ENCODE measurements at places on chromosomes 2 and 18. TPM values are rescaled to one million over a fixed set of nuclear protein-coding genes. Genes with fewer than 3 reads are reported as not detected.

DNA sequence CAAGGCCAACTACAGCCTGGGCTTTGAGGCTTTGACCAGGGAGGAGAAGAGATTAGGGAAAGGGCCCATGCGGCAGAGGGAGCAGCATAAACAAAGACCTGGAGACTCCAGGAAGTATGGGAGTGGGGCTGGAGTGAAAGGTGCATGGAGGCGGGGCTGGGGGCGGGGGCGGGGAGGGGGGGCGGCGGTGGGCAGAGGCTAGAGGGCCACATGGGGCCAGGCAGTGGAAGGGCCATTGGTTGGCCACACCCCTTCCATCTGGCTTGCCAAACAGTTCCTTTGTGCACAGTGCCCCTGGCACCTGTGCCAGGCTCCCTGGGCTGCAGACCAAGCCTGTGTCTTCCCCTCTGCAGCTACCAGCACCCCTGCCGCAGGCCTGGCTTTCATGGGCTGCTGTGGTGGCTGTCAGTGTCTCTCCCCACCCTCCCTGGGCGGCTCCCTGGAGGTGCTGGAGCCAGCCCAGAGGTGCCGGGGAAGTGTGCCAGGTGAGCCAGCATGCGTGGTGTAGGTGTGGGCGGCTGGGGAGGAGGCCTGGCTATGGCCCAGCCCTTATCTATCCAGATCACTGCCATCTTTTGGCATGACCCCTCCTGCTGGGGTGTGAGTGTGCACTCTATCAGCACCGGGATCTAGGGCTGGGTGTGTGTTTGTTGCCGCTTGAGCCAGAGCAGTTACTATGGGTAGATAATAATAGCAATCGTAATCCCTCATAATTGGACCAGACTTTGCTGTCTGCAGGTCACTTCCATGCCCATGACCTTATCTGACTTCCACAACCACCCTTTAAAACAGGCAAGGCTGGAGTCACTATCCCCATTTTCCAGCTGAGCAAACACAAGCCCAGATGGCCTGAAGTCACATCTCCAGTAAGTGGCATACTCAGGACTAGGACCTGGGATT is 30.5 kb downstream of the DNMT3A start:
- peak overlapping the region; percentile 69 for H3K27ac ChIP-seq
- H3K27me3 ChIP-seq = no peaks in the 10 kb centered on the region
- peaks cover 20% of the 10 kb centered on the region for H3K36me3 ChIP-seq
- no peak for DNase-seq
- peaks cover 56% of the 10 kb centered on the region for H3K4me1 ChIP-seq

ZNF385B gene
- not detected for total RNA-seq

CCDC148 gene
- total RNA-seq = not detected

KCTD1 gene
- 4.1 TPM for total RNA-seq

DNA sequence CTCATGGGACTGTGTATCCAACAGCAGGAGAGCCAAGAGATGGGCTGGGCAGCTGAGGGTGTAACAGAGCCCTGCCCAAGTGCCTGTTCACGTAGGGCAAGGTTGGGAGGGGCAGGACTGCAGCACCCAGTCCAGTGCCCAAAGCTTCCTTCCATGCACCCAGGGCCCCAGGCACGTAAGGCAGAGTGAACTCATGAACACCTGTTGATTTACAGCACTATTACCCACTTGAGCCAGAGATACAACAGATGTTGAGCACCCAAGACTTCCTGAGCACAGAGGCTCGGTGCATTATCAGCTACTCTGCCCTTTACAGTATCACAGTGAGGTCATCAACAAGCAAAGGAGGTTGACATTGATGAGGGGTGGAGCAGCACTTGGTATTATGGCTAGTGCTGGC is 50.2 kb upstream of the FHL2 start:
- H3K27me3 ChIP-seq = peaks cover 28% of the 10 kb centered on the region
- DNase-seq = no peak
- H3K4me3 ChIP-seq = no peak overlapping the region
- H3K27ac ChIP-seq = no peak overlapping the region
- H3K36me3 ChIP-seq = no peaks in the 10 kb centered on the region

DNA sequence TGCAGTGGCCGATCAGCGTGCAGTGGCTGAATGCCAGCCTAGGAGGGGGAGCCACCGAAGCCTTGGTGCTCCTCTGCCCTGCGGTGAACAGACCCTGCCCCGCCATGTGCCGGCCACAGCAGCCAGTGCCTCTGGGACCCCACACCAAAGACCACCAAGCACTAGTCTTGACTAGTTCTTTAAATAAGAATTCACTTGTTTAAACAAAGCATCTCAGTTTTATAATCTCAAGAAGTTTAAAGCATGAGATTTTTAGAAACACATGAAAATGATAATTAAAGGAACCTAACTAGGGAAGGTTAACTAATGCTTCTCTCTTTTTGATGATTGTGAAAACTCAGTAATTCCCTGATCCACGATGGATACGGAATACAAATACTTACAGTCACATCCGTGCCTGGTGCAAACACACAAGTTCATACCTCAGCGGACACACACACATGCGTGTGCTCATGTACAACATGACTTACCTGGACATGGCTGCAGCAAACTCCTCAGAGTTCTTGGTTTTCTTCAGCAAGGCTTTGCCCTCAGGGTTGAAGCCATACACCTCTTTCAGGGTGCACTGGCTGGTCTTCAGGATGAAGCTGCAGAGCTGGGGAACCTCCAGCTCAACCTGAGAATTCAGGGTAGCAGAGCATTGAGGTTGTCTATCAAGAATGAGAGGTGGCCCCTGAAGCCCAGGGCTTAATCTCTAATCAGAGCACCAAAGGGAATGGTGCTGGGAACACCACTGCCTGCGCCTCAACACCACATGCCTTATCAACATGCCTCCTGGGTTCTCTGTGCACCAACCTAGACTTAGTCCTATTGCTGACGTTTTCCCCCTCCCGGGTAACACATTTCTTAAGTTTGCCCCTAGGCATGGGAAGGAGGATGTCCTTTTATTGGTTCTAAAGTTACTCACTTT is 3.1 kb downstream of the APOB start:
- peaks cover 3% of the 10 kb centered on the region for H3K4me1 ChIP-seq
- H3K4me3 ChIP-seq = no peak overlapping the region
- H3K27me3 ChIP-seq = peaks cover 26% of the 10 kb centered on the region

DNA sequence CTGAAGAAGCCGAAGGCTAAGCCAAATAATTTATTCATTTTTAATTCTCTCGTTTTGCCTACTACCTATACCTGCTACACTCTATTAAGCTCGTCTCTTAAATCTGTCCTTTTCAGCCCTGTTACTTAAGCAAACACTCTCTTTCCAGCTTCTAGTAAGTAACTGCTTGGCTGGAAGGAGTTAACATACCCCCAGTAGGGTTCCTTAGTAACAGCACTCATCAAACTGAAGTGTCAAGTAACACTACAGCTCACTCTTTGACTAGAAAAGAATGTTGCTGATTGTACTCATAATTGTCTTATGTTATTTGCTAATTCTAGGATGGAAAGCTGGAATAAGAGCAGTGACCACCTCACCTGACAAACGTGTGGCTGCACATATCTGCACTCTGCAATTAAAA is 120.0 kb upstream of the SCN7A start:
- peaks cover 3% of the 10 kb centered on the region for H3K4me1 ChIP-seq
- no peaks in the 10 kb centered on the region for H3K36me3 ChIP-seq
- H3K27ac ChIP-seq = no peak overlapping the region
- no peak for DNase-seq
- H3K4me3 ChIP-seq = no peak overlapping the region
- H3K27me3 ChIP-seq = peaks cover 17% of the 10 kb centered on the region

CELF4 gene
- total RNA-seq = not detected

- H3K27ac ChIP-seq = no peak overlapping the region
- no peaks in the 10 kb centered on the region for H3K4me1 ChIP-seq
- H3K4me3 ChIP-seq = no peak overlapping the region
- no peak for DNase-seq
These were observed 342.9 kb downstream of the INSIG2 start for GRCh38 chr2:118431165-118431517.

DNA sequence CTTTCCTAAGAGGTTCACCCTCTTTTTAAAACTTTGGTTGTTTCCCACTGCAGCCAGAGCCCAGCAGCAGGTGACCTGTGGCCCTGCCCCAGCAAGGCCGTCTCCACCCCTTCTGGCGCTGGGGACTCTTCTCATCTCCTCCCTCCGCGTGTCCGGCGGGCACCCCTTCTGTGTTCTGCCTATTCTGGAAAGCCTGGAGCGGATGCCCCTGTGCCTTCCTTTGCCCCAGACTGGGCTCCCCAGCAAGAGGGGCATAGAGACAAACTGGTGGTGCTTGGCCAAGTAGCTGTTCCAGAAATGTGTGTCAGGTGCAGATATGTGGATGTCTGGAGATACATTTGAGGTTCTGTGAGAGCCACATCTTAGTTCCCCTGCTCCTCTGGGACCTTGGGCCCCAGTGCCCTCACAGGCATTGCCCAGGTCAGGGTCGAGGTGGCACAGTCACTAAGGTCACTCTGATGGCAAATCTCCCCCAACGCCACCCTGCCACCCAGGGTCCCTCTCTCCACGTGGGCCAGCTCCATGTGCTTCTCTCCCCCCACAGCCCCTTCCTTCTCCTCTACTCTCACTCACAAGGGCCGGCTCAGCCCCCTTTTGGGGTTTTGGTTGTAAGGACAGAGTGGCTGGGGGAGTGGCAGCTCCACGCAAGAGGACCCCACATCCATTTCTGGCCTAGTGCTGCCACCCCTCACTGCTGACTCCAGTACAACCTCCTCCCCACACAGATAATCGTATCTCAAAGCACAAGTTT is 35.5 kb upstream of the TAF1B start:
- DNase-seq = no peak
- H3K4me1 ChIP-seq = no peaks in the 10 kb centered on the region
- no peaks in the 10 kb centered on the region for H3K36me3 ChIP-seq
- H3K27ac ChIP-seq = no peak overlapping the region

DNA sequence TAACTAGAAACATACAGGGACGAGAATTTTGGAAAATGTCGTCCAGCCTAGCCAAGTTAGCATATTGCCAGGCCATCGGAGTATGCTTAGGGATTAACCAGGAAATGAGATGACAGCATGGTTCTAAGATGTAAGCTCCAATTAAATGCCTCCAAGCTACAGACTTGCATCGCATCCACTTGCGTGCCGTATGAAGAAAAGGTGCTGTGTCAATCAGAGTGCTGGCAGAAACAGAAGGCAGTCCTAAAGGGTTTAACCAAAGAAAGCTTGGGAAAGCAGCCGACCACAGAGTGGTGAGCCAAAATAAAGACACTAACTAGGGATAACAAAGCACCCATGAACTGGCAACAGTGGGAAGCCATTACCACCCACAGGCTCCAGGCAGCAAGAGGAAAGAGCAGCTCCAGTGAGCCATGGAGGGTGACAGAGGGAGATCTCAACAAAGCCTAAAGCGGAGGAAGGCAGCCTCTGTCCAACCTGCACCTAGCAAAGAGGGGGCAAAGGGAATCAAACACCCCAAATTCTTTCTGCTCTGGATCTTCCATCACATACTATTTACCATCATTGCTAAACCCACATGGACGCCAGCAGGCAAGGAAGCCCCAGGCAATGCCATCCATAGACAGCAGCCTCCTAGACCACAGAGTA is 27.6 kb upstream of the SOCS6 start:
- H3K27ac ChIP-seq = no peak overlapping the region
- H3K27me3 ChIP-seq = peaks cover 5% of the 10 kb centered on the region
- H3K4me1 ChIP-seq = no peaks in the 10 kb centered on the region
- no peak overlapping the region for H3K4me3 ChIP-seq
- no peaks in the 10 kb centered on the region for H3K36me3 ChIP-seq

KLHL41 gene
- not detected for total RNA-seq

DNA sequence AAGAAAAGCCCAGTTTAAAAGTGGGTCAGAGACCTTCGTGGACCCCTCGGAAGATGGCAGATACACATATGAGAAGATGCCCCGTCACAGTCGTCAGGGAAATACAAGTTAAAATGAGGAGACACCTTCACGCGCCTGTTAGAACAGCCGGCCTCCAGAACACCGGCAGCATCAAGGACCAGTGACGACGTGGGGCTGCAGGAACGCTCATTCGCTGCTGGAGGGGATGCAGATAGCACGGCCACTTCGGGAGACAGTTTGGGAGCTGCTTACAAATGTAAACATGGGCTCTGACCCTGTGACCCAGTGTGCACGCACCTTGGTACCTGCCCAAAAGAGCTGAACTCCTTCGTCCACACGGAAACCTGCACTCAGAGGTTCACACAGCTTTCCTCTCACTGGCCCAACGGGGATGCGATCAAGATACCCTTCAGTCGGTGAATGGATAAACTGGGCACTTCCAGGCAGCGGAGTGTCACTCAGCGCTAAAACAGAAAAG is 83.7 kb upstream of the CTDP1 start:
- H3K27me3 ChIP-seq = peaks cover 30% of the 10 kb centered on the region
- H3K36me3 ChIP-seq = peaks cover 2% of the 10 kb centered on the region
- DNase-seq = no peak
- H3K4me1 ChIP-seq = peaks cover 1% of the 10 kb centered on the region
- H3K4me3 ChIP-seq = no peak overlapping the region

GRCh38 chr2:21019678-21020021 is 24.2 kb downstream of the APOB start:
- no peak for DNase-seq
- peaks cover 3% of the 10 kb centered on the region for H3K27me3 ChIP-seq
- no peak overlapping the region for H3K4me3 ChIP-seq
- no peaks in the 10 kb centered on the region for H3K36me3 ChIP-seq
- H3K27ac ChIP-seq = no peak overlapping the region

DNA sequence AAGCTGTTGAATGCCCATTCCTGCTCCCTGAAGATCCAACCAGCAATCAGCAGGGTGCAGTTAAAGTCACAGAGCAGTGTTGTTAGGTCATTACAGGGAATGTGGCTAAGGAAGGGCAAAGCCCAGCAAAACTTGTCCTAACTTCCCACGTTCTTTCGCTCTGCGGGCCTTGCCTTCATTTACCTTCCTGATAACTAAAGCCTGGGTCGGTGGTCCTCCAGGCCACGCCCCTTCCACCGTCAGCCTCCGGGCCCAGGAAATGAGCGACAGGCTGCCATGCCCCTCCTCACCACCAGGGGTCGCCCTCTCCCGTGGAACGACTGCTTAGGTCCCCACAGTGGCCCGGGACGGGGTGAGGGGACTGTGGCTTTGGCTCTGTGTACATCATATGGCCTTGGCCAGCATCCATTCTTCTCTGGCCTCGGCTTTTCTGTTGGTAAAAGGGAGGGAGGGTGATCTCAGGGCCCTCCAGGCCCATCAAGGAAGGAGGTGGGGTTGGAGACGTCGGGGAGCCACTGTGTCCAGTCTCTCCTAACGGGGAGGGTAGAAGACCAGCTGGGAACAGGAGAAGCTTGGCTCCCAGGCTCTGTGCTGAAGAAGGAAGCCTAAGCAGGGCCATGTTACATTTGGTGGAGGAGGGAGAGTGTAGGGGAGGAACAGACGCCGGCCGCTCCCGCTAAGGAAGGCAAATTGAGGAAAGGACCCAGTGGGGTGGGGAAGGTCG is 2.2 kb downstream of the SH2D6 start:
- no peaks in the 10 kb centered on the region for H3K36me3 ChIP-seq
- peak overlapping the region; percentile 73 for H3K4me3 ChIP-seq
- peak overlapping the region; percentile 87 for H3K27ac ChIP-seq
- H3K4me1 ChIP-seq = peaks cover 26% of the 10 kb centered on the region
- peak; percentile 95 for DNase-seq
